ENCODE measurements at places on chromosomes 2 and 18.

DNA sequence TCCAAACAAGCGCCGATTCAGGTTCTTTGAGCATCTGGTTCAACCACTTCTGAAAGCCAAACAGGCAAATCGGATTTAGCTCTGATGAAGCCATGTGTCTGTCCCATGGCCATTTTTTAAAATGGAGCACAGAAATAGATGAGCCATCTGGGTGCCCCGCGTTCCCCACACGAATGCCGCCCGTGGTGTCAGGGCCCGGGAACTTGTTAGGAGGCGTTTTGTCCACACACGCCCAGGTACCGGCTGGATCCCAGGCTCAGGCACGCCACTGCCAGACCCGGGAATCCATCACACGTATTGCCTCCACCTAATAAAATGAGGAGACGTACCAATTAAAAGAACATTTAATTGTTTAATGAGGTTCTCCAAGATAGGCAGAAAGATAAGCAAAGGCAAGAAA, 374.4 kb upstream of the SALL3 start:
- DNase-seq: no peak

- no peak for DNase-seq
Measured at GRCh38 chr2:54901224-54901986, 148.8 kb downstream of the RTN4 start.

DNA sequence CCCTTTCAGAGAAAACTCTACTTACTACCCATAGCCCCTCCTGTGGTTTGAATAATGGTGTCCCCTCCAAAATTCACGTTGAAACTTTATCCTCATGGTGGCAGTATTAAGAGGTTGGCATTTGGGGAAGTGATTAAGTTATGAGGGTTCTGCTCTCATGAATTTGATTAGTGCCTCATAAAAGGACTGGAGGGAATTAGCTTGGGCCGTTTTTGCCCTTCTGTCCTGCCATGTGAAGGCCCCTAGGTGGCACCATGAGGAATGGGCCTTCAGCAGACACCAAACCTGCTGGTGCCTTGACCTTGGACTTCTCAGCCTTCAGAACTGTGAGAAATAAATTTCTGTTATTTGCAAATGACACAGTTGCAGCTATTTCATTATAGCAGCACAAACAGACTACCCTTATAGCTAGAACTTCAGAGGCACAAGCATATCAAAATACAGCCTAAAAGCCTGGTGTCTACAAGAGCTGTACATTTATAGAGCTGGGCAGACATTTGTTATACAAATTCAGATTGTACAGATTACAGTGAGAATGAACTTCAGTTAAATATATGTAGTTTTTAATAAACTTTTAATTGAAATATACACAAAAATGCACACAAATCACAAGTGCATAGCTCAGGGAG, 2.6 kb upstream of the PTPN2 start:
- DNase-seq: no peak

DNA sequence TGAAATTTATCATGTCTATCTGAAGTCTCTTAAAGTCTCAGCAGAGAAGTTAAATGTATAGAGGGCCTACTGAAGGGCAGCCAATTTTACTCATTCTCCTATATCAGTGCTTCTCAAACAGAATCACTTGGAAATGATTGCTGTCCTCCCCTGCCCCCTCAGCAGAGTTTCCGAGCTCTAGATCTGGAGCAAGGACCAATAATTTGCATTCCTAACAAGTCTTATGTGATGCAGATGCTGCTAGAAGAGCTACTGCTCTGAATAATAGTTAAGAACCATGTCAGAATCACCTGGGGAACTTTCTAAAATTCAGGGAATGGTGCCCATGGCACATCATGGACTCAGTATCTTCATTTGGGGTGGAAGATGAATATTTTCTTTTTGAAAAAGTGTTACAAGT, 105.6 kb upstream of the EPHA4 start:
- no peak for DNase-seq

- DNase-seq: no peak
Measured at GRCh38 chr2:48601349-48601748, 16.3 kb upstream of the GTF2A1L start.

All from hypothalamus (tissue), 51 donors.